Renal cortical epithelial cell (primary cell): ENCODE measurements at places on chromosomes 4 and X.

- no peak for DNase-seq
Observed at GRCh38 chr4:54332542-54332941, 103.4 kb downstream of the PDGFRA start.

- DNase-seq = no peak
Observed at GRCh38 chr4:122997463-122998101, 75.2 kb upstream of the NUDT6 start.

- DNase-seq = no peak
Observed at GRCh38 chr4:8316911-8317351, 47.4 kb downstream of the HTRA3 start.

DNA sequence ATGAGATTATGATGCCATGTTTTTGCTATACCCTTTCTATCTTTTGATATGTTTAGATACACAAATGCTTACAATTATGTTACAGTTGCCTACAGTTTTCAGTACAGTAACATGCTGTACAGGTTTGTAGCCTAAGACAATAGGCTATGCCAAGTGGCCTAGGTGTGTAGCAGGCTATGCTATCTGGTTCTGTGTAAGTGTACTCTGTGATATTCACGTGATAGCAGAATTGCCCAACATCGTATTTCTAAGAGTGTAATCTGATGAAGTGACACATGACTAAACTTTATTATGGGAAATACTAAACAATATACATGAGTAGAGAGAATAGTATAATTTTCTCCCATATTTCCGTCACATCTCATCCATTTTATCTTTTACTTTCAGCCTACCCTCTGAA lies 97.0 kb downstream of the CLDN22 start:
- no peak for DNase-seq

GRCh38 chr4:110055158-110055768 lies 142.6 kb downstream of the EGF start:
- peak; percentile 93 for DNase-seq

- peak; percentile 19 for DNase-seq
Observed at GRCh38 chr4:102308032-102308799, 37.1 kb downstream of the SLC39A8 start.

- no peak for DNase-seq
Observed at GRCh38 chr4:58522765-58523382, 1412.7 kb upstream of the IGFBP7 start.

- no peak for DNase-seq
Observed at GRCh38 chrX:84634201-84634782, 132.0 kb upstream of the HDX start.

GRCh38 chr4:110816367-110816766 lies 193.5 kb upstream of the PITX2 start:
- no peak for DNase-seq

DNA sequence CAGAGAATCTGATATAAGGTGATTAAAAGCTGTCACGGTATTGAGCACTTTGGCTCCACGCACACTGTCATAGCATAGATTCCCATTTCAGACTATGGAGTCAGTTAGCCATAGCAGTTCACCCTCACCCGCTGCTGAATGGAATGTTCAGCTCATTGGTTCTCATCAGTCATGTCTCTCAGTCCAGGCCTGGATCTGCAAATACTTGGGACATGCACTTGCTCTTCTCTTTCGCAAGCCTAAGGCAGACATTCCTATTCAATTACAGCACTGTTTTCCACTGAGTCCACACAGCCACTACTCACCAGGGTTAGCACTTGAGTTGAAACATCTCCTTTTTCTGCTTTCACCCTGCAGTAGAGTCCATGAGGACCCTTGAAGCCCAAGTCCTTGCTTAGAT lies 30.6 kb upstream of the SCML1 start:
- DNase-seq = peak; percentile 81

DNA sequence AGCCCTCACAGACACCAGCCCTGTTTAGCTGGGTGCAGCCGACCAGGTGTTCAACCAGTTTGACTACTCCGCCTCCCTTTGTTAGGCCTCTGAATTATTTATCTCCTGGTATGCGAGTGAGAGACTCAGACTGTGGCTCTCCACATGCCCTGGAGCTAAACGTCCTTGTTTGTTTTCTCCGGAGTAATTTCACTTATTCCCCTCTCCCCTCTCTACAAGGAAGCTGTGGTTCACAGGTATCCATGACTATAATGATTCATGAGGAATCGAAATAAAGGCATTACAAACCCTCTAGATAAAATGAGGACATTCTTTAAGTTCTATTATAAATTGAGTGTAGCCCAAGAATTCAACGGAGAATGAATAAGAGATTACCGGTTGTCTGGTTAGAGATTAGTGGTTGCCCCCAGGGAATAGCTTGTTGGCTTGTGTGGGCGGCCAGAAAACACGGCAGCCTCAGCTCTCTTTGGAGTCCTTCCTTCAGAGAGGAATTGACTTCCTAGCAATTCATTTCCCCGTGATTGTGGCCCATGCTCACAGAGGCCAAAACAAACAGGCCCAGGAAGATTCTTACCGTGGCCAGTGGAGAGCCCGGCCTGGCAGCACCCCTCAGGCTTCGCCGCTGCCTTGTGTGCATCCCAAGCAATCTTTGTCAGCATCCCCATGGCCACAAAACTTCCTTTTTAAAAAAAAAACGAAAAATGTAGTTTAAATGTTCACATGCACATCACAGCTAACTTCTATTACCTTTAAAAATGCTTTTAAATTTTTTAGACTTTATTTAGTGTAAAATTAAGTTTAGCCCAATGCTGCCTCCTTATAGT lies 60.2 kb upstream of the CBR4 start:
- peak; percentile 98 for DNase-seq

GRCh38 chr4:110132816-110133719 lies 65.3 kb downstream of the ELOVL6 start:
- no peak for DNase-seq

DNA sequence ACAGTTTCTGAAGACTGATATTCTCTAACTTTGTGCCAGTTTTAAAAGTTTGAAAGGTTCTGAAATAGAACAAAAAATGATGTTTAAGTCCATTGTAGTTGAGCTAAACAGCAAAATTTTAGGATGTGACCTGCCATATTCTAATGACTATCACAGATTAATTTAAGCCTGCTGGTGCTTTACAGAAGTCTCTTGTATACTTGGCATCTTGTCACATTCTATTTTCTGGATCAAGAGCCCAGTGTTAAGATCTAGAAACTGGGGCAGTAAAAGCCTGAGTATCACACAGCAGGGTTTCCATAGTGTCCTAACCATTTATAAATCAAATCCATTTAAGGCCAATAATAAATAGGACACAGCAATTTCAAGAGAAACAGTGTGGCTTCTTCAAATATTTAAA lies 12.4 kb downstream of the FSTL5 start:
- no peak for DNase-seq

GRCh38 chr4:73387552-73387951 lies 16.5 kb upstream of the ALB start:
- DNase-seq = no peak

DNA sequence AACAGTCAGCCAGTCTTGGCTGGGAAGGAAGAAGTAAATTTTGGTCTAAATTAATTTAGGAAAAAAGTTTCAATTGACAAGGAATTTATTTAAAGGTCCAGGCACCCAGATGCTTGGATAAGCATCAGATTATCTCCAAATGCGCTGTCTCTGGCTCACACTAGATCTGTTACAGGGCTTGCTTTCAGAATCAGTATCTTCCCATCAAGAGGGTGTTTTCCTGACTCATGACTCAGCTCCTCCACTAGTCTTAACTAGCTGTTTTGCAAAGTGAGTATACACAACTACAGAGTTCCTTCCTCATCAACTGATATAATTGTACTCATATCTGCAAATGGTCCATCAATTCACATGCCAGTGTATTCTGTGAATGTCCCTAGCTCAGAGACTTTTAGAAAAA lies 482.1 kb upstream of the CPEB2 start:
- DNase-seq = peak; percentile 26

- peak; percentile 45 for DNase-seq
Observed at GRCh38 chrX:150548684-150549083, 19.7 kb upstream of the MTM1 start.

GRCh38 chrX:45783002-45783401 lies 582.3 kb upstream of the DIPK2B start:
- DNase-seq = no peak

DNA sequence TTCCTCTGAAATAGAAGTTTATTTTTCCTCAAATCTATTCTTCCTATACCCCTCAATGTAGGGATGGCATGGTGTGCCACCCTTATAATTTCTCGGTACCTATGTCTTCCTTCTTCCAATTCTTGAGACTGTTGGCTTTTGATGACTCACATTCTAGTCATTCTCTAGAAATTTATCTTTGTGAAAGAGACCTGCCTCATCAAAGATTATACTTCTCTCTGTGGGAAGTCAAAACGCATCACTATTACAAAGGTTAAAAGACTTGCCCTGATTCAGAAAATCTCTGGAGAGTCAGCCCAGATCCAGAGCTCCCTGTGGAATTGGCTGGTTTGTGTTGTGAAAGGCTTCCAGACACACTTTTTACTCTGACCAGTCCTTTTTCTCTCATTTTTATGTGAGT lies 65.9 kb upstream of the FSTL5 start:
- peak; percentile 14 for DNase-seq

- DNase-seq = no peak
Observed at GRCh38 chrX:140713174-140713539, 3.6 kb downstream of the LINC00632 start.

- DNase-seq = no peak
Observed at GRCh38 chrX:3695536-3695935, 17.9 kb downstream of the PRKX start.

GRCh38 chrX:149040873-149041535 lies 464.1 kb downstream of the IDS start:
- DNase-seq = no peak

- DNase-seq = no peak
Observed at GRCh38 chrX:49067285-49068120, 6.3 kb downstream of the PRAF2 start.

DNA sequence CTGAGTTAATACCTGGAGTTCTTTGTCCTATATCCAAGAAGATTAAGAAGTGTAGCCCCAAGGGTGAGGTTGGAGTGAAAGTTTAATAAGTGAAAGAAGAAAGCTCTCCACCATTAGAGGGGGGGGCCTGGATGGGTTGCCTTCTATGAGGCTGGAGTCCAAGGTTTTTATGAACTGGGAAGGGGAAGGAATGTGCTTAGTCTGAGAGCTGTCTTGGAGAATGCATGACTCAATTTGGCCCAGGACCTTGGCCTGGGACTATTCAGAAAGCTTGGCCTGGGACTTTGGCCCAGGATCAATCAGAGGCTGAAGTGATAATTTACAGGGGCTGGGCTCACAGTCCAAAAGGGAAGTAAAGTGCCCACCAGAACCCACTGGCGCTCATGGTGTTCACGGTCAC lies 1049.0 kb upstream of the GRIA3 start:
- DNase-seq = no peak

- DNase-seq = peak; percentile 90
Observed at GRCh38 chrX:9171841-9172463, 138.0 kb upstream of the FAM9B start.

- DNase-seq = no peak
Observed at GRCh38 chr4:123325241-123325681, 71.3 kb upstream of the SPRY1 start.

GRCh38 chr4:75679876-75680575 lies 6.8 kb upstream of the G3BP2 start:
- no peak for DNase-seq

GRCh38 chr4:27013012-27013411 lies 152.4 kb downstream of the STIM2 start:
- no peak for DNase-seq

DNA sequence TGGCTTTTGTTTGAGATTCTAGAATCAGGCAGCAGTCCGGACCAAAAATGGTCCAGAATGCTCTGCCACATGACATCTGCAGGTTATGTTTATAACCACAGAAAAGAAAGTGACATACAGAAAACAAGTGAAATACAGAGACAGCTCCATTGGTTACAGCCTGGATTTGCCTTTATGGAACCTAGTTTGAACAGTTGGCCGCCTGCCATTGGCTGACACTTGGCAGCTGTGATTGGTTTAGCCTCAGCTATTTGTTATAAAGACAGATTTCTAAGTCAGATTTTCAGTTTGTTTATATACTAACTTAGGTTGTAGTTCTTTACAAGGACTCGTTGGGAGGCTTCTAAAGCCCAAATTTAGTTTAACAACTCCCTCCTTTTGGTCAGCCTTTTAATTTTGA lies 40.8 kb upstream of the IL9R start:
- no peak for DNase-seq

GRCh38 chr4:57501720-57502119 lies 391.5 kb upstream of the IGFBP7 start:
- DNase-seq = peak; percentile 92

DNA sequence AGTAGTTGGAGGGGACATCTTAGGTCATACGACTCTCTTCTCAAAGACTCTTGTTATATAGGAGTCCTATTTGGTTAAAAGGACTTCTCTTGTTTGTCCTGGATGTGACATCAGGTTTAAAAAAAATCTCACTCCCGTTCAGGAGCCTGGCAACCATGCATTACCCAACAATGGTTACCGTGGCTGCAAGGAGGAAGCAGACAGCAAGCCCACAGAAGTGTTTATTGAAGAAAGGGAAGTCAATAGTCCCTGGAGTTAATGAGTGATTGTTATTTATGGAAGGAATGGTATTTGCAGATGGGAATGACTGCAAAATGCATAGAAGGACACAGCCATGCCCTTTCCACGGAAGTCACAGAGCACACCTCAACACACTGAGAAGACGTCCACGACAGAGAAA lies 75.9 kb upstream of the ENPP6 start:
- peak; percentile 72 for DNase-seq

DNA sequence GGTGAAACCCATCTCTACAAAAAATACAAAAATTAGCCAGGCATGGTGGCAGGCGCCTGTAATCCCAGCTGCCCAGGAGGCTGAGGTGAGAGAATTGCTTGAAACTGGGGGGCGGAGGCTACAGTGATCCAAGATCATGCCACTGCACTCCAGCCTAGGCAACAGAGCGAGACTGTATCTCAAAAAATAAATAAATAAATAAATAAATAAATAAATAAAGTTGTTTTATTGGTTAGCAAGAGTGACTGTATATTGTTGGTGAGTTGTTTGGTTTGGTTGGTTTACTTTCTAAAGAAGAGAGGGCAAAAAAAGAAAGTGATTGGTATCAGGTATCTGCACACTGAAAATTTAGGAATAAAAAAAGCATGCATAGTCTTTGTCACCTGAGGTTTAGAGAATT lies 501.0 kb downstream of the RPA4 start:
- DNase-seq = no peak

GRCh38 chrX:7485061-7485460 lies 337.1 kb upstream of the PUDP start:
- no peak for DNase-seq

- DNase-seq = no peak
Observed at GRCh38 chr4:95188701-95189370, 359.9 kb downstream of the UNC5C start.
